ENCODE measurements at places on chromosomes 7 and 10.
A peak's percentile ranks its signal among the peaks of the same experiment; 100 is the strongest.

DNA sequence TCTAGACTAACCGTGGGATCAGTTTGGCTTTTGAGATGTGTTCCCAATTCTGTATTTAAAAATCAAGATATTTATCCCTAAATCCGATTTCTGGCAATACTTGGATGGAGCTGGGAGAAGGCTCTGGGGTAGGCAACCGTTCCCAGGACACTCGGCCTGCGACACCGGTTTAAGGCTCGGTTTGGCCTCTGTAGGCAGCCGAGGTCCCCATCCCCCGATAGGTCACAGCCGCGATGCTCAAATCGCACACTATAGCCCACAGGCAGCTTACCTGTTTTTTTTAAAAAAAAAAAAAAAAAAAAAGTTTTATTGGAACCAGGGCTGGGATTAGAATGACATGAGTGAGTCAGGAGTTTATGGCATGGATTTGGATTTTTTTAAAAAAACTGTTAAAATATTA lies 729 bp upstream of the TAF3 start:
- DNase-seq, result no peak

- DNase-seq, result peak; percentile 73
These were observed 185.3 kb downstream of the RPS24 start for GRCh38 chr10:78218798-78219490.

- DNase-seq, result no peak
These were observed 65.1 kb downstream of the PAXIP1 start for GRCh38 chr7:154937837-154938236.

- DNase-seq, result no peak
These were observed 31.5 kb downstream of the BTAF1 start for GRCh38 chr10:91955114-91955513.

DNA sequence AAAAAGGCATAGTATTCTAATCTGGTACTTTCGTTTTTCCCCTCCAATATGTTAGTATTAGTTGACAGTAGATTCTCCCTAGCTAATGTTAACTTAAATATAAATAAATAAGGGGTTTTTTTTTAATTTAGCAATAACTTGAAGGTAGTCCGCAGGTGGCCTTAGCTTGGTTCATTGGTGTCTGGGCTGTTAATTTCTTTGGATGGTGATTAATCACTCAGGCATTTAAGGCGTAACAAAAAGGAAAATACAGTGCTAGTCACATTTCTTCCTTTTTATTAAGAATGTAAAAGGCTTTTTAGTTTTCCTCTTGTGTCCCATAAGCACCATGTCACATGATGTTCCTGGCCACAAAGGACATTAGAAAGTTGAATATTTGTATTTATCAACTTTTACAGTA lies 161.0 kb upstream of the POT1 start:
- no peak for DNase-seq

GRCh38 chr10:6625428-6625827 lies 45.4 kb upstream of the PRKCQ start:
- DNase-seq, result no peak

- DNase-seq, result no peak
These were observed 10.9 kb downstream of the JAKMIP3 start for GRCh38 chr10:132076578-132077081.

DNA sequence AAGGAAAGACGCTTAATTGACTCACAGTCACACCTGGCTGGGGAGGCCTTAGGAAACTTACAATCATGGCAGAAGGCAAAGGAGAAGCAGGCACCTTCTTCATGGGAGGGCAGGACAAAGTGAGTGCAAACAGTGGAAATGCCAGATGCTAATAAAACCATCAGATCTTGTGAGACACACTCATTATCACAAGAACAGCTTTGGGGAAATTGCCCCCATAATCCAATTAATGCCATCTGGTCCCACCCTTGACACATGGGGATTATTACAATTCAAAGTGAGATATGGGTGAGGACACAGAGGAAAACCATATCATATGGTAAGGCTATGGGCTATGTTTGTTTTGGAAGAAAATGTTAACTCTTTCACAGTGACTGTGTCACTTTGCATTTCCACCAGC lies 1272.5 kb upstream of the CELF2 start:
- no peak for DNase-seq

GRCh38 chr10:5482016-5482415 lies 17.4 kb downstream of the CALML5 start:
- DNase-seq, result no peak

DNA sequence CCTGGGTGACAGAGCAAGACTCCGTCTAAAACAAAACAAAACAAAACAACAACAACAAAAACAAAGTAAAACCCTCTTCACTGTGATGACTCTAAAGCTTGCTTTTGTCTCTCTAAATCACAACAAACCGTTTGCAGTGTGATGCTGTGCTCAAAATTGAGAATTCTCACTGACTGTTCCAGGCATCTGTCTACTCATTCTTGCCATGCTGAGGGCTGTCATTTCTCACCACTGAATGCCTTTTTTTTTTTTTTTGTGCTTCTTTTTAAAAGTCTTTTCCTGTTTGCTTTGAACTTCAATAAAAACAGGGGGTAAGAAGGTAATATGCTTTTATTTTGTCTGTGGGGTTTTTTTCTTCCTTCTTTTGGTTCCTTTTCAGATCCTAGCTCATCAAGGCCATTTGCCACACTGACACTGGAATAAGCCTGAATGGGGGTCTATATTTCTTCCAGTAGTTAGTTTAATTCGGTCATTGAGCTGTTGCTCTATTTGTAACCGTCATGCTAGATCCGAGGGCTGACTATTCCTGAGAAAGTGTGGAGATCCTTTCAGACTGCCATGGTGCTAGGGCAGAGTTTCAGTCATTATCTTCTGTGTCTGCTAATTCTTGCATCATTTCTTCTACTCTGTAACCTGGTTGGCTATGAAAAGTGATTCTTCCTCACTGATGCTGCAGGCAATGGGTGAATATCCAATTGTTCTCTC lies 10.6 kb downstream of the FAS start:
- DNase-seq, result no peak

DNA sequence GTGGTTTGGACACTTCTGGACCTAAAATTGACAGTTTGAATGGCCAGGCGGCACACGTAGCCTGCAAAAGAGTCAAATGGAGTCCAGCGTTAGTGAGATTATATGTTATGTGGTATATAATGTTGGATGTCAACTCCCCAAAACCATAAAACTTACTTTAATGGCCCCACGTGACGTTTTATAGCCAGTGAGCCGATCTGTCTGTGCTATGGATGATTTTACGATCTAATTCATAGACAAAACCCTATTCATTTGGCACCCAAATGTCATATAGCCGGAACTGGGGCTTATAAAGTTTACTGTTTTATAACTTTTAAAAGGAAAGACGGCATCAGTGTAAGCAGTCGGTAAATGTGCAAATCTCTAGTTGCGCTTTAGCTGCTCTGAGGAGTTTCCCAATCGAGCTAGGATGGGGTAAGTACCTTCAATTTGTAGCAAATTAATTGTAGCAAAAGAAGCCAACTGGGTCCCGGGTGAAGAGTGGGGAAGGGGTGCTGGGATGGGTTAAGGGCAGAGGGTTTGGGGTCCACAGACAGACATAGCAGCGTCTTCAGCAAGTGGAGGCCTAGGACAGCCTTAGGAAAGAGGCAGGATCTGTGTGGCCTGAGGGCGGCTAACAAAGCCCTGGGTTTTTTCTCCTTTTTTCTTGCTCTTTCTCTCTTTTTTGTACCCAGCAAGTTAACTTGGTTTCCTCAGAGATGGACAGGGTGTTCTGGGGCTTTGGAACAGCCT lies 3.2 kb downstream of the HOXA5 start:
- DNase-seq, result no peak

- no peak for DNase-seq
These were observed 90.3 kb downstream of the CHN2 start for GRCh38 chr7:29284696-29285443.

DNA sequence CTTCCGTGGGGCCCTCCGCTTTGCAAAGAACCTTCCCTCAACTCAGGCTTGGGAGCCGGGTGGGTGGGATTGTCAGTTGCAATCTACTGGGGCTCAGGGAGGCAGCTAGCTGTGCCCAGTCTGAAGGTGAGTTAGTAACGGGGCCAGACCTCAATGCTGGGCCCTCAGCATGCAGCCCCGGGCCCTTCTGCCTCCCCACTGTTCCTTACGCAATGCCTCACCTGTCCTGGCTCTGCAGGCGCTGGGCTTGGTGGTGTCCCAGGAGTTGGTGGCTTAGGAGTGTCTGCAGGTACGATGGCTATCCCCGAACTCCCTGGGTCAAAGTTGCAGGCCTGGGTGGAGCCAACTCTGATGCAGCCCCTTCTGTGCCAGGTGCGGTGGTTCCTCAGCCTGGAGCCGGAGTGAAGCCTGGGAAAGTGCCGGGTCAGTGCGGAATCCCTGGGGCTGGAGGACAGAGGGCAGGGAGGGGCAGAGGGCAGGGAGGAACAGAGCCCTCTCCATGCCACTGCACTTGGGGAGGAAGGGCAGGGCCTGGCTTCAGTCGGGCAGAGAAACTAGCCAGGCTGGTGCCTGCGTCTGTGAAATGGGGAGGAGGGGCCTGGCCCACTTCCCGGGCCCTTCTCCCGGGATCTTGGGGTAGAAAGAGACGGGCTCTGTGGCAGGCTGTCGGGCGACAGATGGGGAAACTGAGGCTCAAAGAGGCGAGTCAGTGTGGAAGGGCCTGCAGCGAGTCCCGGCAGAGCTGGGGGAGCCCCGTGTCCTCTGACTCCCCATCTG lies 15.0 kb downstream of the ELN start:
- no peak for DNase-seq

DNA sequence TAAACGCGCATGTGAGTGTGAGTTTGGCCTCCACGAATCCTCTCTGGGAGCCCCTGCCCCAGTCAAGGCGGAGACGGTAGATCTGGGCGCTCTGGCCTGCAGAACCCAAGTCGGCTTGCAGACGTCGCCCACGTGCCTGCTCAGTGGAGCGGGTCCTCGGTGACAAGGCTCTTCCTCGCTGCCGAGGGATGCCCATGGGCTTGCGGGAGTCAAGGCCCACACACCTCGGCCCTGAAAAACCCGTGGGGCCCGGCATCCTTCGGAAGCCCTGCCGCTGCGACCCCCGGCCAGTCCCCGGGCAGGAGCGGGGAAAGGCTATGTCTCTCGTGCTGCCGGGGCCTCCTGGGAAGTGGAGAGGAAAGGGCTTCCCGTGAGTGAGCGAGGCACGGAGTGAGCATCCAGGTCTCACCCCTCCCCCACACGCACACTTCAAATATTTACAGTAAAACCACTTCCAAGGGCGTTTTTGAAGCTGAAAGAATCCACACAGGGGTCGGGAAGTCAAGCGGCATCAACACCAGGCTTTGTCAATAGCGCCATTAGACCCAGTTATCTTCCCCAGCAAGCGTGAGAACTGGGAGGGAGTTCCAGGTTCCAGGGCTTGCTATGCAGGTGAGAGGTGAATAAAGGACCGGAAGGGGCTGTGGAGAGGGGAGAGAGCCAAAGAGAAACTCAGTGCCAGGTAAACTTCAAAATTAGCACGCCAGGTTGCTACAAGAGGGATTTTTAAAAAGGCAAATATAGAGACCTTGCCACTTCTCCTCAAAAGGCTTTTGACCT lies 1.1 kb upstream of the MNX1 start:
- DNase-seq, result peak; percentile 66

DNA sequence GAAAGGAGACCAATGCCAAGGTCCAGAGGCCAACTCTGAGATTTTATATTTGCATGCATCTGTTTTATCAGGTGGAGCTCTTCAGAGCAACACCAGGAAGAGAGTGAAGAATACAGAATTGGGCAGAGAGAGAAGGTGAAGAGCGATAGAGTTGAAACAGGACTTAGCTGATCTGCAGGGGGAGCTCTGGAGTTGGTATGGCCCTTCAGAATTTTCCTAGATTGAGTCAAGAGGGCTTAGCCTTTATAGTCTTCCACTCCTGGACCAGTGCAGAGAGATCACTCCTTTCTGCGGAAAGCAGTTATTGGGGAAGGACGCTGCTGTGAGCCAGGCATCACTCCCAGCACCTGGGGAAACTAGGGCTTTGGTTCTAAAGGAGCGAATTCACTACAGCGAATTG lies 105.0 kb upstream of the DGKB start:
- DNase-seq, result peak; percentile 46
